ENCODE measurements at places on chromosomes 16 and 17. TPM values are rescaled to one million over a fixed set of nuclear protein-coding genes. Genes with fewer than 3 reads are reported as not detected.

The WFIKKN2 gene
- 8.5 TPM for total RNA-seq

The BCL6B gene
- 5.4 TPM for total RNA-seq

The SRL gene
- total RNA-seq, result 38.6 TPM

The ZPBP2 gene
- not detected for total RNA-seq

The ATP2A3 gene
- 10.7 TPM for total RNA-seq

The HSF5 gene
- total RNA-seq, result 0.44 TPM

The PKMYT1 gene
- total RNA-seq, result 8.2 TPM

The G6PC1 gene
- total RNA-seq, result not detected

The KCNJ16 gene
- total RNA-seq, result 0.66 TPM

The OR4D1 gene
- not detected for total RNA-seq

The IL32 gene
- total RNA-seq, result 33.9 TPM

The SLC13A5 gene
- 3.6 TPM for total RNA-seq

The HBA2 gene
- total RNA-seq, result 1,606 TPM

The DOC2B gene
- total RNA-seq, result 34.4 TPM

The GP1BA gene
- total RNA-seq, result 0.22 TPM

The HBA1 gene
- 1,075 TPM for total RNA-seq

The ABCC6 gene
- total RNA-seq, result 3.0 TPM

The EVPLL gene
- total RNA-seq, result 0.33 TPM

The SRCAP gene
- total RNA-seq, result 58.9 TPM

The TBC1D26 gene
- total RNA-seq, result 2.9 TPM

The MYL4 gene
- 34.5 TPM for total RNA-seq

The LRRC36 gene
- total RNA-seq, result 1.5 TPM

The SGSM2 gene
- total RNA-seq, result 70.4 TPM

The ZFP90 gene
- 94.9 TPM for total RNA-seq

The PCGF2 gene
- 13.9 TPM for total RNA-seq

The RNF222 gene
- total RNA-seq, result not detected

The STH gene
- not detected for total RNA-seq

The PABPN1L gene
- 0.38 TPM for total RNA-seq

The EXOC3L1 gene
- total RNA-seq, result 3.9 TPM

The CCL13 gene
- not detected for total RNA-seq

The CHAD gene
- total RNA-seq, result 1.4 TPM

The INCA1 gene
- total RNA-seq, result 1.3 TPM

The ACOX1 gene
- 75.3 TPM for total RNA-seq

The CA5A gene
- total RNA-seq, result not detected

The MFAP4 gene
- total RNA-seq, result 84.2 TPM

The PERCC1 gene
- 6.9 TPM for total RNA-seq

The ABCC12 gene
- not detected for total RNA-seq

The FAM20A gene
- 7.8 TPM for total RNA-seq

The SPATA20 gene
- total RNA-seq, result 41.8 TPM

The CIBAR2 gene
- 0.77 TPM for total RNA-seq

The DNAAF1 gene
- 0.33 TPM for total RNA-seq

The ALDOA gene
- 426 TPM for total RNA-seq

The SERPINF2 gene
- total RNA-seq, result 1.6 TPM

The USH1G gene
- total RNA-seq, result 0.66 TPM

The MT4 gene
- total RNA-seq, result not detected

The LRRC3C gene
- total RNA-seq, result not detected

The ASGR1 gene
- 5.7 TPM for total RNA-seq

The CES1 gene
- total RNA-seq, result 5.8 TPM

The C1QTNF1 gene
- total RNA-seq, result 16.8 TPM

The CTF1 gene
- 1.6 TPM for total RNA-seq

The CDH8 gene
- 16.4 TPM for total RNA-seq

The AXIN1 gene
- total RNA-seq, result 20.4 TPM

The GRAPL gene
- total RNA-seq, result 2.6 TPM
